ENCODE measurements at places on chromosomes 16 and 17.

DNA sequence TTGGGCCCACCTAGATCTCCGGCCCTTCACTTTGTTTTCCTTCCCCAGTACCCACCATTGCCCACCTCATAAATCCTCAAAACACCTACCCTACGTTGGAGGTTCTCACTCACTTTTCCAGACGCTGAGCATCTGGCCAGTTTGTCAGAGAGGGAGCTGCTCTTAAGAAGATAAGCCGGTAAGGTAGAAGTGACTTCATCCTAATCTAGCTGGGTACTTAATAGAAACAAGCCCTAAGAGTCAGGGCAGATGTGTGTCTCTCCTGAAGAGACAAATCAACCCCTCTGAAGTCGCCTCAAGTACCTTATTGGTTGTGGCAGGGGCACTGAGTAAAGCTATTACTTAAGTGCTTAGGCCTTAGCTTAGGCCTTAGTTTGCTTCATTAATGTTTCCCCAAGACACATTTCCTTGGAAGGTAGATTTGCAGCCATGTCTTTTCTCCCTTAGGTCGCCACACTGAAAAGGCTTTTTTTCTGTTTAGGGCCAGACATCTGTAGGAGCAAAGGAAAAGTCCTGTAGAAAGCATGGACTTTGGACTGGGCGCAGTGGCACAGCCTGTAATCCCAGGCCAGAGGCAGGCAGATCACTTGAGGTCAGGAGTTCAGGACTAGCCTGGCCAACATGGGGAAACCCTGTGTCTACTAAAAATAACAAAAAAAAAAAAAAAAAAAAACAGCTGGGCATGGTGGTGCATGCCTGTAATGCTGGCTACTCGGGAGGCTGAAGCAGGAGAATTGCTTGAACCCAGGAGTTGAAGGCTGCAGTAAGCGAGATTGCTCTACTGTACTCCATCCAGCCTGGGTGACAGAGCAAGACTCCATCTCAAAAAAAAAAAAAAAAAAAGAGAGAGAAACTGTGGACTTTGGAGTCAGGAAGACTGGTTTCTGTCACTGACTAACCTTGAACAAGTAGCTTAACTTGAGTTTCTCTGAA lies 1.0 kb downstream of the TACO1 start:
- DNase-seq, result peak; percentile 7

GRCh38 chr16:67525176-67525860 lies 3.3 kb upstream of the RIPOR1 start:
- DNase-seq, result peak; percentile 56

- DNase-seq, result no peak
Measured at GRCh38 chr16:17963185-17963836, 373.2 kb downstream of the NPIPA8 start.

- peak; percentile 54 for DNase-seq
Measured at GRCh38 chr16:10514369-10515055, 65.9 kb downstream of the EMP2 start.

GRCh38 chr16:68079626-68080344 lies 5.4 kb upstream of the NFATC3 start:
- DNase-seq, result no peak

DNA sequence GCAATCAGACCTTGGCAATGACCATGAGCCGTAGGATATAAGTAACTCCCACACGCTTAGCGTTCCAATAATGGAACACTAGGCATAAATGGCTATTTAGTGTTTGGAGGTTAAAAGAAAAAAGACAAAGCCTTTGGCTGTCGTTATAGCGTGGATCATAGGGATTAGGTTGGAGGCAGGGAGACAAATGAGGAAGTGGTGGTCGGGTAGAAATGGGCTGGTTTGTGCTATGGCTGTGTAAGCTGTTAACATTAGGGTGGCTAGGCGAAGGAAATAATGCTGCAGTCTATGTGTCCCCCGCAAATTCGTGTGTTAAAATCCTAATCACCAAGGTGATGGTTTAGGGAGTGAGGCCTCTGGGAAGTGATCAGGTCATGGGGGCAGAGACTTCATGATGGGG lies 120.4 kb upstream of the IRX6 start:
- no peak for DNase-seq

GRCh38 chr16:55426865-55427484 lies 52.0 kb upstream of the MMP2 start:
- DNase-seq, result no peak

DNA sequence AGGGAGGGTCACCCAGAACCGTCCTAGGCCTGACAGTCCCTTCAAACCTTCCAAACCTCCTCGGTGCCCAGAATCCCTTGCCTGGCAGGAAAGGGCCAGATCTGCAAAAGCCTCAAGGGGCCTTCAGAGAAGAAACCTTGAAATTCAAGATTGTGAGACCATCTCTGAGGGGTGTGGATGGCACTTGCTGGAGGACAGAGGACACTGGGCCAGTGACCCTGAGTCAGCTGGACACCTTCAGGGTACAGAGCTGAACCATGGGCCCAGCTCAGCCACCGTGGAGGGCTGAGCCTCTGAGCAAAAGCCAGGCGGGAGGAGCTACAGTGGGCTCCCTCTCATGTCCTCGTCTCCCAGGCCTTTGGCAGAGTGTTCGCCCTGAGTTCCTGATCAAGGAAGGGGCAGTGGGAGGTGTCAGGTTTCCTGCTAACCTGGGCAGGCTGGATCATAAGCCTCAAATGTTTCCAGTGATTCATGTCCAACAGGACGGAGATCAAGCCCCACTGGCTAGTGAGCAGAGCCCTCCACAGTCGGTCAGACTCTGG lies 3.0 kb downstream of the PDILT start:
- no peak for DNase-seq

DNA sequence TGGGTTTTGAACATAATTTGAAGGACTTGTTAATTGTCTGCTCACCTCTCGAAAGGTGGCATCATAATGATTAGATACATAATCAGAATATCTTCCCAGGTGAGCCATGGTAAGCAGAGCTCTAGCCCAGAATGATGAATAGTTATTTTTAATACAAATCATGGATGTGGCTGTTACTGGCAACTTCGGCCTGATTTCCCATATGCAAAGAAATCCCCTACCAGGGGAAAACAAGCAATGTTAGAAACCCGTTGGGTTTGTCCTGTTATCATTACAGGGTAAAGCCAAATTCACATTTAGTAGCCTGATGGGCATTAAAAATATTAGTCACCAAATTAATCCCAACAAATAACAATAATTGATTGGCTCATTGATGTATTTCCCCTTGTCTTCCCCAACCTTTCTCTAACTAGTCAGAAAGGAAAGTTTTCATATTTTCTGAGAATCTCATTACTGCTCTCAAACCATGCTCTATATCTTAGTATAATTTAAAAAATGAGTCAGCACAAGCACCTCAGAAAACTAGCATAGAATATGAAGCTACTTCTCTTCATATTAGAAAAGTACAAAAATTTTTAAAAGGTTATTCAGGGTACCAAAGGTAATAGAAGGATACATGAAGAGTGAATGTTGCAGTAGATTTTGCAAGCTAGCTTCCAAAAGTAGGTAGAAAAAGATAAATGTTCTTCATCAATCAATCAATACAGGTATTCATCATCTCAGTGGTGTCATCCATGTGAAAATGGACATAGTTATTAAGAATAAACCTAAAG lies 5.0 kb downstream of the STAT5B start:
- no peak for DNase-seq

DNA sequence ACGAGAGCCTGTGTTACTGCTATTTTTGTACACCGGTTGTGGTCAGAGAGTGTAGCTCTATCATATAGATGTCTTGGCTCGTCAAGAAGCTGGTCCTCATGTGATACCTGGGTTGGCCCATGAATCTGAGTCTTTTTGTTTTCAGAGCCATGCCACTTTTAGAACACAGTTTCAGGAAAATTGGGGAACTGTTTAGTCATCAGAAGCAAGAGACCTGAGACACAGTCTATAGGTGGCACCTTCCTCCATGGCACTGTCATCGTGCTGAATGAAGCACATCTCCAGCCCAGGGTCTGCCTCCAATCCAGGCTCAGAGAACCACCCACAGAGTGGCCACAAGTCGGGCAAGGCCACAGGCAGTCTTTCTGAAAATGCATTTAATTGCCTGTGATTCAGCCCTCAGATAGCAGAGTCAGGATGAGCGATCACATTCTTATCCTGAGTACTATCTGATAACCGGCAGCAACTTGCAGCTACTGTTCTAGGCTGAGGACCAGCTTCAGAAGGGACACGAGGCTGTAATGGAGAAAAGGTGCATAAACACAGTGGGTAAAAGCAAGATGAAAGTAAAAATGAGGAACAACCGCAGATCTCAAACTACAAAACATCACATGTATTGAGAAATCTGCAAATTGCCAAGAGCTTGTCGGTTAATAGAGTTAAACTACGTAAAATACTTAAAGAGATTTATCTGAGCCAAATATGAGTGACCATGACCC lies 14.2 kb upstream of the HAPSTR1 start:
- DNase-seq, result no peak

DNA sequence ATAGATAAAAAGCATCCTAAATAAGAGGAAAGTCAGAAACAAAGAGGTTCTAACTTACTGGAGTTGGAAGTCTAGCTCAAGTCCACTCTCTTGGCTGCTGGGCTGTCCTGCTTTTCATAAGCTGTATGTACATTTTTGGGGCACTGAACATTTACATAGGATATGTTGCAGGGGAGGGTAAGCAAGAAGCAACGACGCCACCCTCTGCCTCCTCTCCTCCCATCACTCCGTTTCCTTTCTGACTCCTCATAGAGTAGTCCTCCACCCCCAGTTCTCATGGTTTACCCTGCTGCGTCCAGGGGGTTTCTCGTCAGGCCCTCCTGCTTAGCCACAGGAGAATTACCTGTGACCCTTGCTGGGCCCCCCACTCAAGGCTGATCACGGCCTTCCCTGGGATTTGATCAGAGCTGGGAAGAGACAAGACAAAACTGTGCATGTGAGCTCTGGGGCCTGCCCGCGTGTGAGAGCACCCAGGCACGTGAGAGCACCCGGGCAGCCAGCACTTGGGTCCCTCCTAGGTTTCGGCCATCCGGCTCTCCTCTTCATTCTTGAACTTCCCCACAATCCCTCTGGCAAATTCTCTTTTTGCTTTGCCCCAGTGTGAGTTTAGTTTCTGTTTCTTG lies 37.1 kb downstream of the TMEM11 start:
- DNase-seq, result no peak

GRCh38 chr16:78478267-78478861 lies 378.9 kb downstream of the WWOX start:
- DNase-seq, result no peak

DNA sequence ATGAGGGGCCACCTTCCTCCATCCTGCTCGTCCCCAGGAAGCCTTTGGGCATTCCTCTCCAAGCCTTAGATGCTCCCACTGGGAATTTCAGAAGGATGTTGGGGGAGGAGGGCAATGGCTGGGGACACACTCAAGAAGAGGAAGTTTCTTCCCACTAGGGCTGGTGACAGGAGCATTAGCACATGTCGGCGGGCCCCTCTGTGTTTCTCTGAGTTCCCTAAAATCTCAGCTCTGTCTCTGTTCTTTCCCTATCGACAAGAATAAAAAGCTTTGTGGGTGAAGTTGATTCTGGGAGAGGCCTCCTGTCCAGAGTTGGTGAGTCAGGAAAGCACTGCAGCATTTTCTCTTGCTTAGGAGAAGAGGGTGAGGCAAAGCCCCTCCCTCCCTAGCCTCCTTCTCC lies 19.7 kb upstream of the C17orf107 start:
- DNase-seq, result no peak

- DNase-seq, result no peak
Measured at GRCh38 chr16:88722784-88723506, 16.6 kb downstream of the CTU2 start.

DNA sequence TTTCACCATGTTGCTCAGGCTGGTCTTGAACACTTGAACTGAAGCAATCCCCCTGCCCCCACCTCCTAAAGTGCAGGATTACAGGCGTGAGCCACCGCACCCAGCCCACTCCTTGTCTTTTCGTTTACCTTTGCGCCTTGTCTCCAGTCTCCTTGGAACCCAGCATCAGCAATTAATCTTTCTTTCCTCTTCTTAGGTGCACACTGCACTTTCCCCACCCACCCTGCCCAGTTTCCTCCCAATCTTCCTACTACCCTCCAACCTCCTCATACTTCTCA lies 1.5 kb upstream of the CLDN7 start:
- DNase-seq, result no peak

GRCh38 chr16:259226-259625 lies 16.5 kb downstream of the RGS11 start:
- DNase-seq, result no peak

- no peak for DNase-seq
Measured at GRCh38 chr16:74635303-74635702, 28.4 kb upstream of the GLG1 start.

DNA sequence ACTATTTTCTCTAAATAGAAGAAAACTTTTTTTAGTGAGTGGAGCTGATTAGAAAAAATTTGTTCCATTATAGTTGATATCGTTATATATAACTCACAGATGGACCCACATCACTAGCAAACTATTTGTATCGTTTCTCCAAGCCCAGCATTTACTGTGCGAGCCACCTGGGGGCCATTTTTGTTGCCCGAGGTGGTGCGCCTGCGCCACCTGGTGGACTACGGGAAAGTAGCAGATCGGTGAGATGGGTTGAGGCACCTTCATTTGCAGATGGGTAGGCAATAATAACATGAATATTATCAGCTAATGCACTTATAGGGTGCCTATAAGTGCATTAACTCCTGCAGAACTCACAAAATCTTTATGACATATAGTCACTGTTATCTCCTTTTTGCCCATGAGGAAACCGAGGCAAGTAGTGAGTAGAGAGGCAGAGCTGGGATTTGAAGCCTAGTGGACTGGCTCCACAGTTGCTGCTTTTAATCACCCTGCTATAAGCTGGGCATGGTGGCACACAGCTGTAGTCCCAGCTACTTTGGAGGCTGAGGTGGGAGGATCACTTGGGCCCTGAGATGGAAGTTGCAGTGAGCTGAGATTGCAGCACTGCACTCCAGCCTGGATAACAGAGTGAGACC lies 23.2 kb upstream of the NTN1 start:
- peak; percentile 70 for DNase-seq

GRCh38 chr16:65453646-65454045 lies 331.8 kb upstream of the CDH11 start:
- DNase-seq, result no peak
